NCI-H446 treated with DMSO at 0.1 percent for 48 hours (cell line): ENCODE measurements at places on chromosomes 5 and 9.

DNA sequence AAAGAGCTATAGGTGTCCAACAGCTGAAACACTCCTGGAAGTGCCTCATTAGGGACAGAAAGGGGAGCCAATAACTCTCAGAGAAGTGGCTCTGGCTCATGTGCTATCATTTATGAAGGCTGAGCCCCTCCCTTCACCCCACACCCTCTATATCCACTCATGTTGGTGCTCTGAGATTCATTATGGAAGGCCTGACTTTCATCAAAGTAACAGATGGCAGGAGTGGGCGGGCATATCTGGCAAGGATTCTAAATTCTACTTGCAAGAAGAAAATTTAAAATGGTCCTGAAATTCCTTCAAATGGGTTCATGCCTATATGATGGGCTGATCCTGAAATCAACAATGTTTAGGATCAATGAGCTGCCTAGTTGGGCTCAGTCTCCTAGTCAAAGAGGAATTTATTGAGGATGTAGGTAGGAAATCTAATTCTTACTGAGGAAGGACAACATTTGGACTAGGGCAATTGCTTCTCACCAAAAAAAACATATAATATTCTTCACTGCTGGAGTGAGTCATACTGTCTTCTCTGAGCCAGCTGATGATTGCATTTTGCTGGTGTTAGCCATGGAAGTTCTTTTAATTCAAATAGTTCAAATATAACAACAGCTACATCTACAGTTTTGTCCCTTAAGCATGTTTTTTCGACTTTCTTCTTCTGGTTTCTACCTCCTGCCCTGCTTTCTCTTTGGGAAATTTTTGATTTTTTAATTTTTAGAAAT lies 23.5 kb downstream of the NMRK1 start:
- peak; percentile 34 for DNase-seq

DNA sequence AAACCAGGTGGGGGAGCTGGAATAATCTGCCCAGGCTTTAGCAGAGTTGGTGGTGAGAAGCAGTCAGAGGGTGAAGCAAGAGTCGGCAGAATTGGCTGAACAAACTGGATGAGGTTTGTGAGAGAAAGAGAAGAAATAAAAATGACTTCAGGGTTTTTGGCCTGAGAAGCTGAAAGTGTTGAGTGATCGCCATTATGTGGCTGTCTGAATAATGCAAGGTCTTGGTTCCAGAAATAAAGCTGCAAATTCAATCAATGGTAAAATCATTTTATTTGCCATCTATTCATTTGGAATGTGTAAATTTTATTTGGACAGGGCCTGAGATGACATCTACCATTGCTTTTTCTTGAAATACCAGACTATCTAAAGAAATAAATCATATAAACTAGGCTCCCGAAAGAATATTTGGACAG lies 50.4 kb upstream of the DAB2 start:
- no peak for DNase-seq

DNA sequence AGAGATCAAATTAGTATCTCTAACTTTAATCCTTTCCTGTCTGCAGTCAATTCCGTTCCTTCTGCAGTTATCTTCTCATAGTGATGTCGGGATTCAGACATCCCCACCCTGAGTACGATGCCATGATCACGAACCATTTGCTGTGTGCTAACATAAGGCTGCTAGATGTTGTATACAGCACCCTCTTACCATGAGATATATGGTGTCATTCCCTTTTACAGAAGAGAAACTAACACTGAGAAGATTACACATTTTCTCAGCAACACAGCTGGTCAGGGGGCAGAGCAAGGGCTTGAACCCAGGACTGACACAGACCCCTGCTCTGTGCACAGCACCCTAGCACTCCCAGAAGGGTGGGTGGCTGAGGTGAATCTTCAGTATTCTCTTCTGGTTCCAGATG lies 46.9 kb upstream of the HSD17B4 start:
- no peak for DNase-seq

GRCh38 chr9:116323012-116323411 lies 169.4 kb downstream of the PAPPA start:
- DNase-seq: no peak

- DNase-seq: peak; percentile 15
Measured at GRCh38 chr9:114272739-114273431, 50.0 kb upstream of the ORM1 start.

DNA sequence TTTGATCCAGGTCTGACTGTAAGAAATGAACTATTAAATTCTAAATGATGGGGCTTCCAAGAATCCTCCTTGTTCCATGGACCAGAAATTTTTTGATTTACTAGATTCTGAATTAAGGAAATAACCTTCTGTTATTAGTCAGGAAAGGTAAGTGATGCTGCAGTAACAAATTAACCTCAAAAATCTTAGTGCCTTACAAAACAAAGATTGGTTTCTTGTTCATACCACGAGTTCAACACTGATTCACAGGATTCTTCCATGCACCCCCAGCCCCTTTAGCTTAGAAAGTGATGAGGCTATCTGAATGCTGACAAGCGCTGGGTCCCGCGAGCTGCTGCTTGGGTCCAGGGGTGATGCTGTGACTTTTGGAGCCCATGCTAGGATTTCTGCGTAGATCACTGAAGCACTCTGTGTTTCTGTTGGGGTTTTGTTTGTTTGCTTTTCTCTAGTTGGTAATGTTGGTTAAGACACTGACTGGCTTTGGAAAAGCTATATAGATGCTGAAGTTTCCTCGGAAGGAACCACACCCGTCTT lies 52.3 kb downstream of the COL15A1 start:
- no peak for DNase-seq

GRCh38 chr9:85155352-85155751 lies 485.8 kb downstream of the NTRK2 start:
- no peak for DNase-seq

- no peak for DNase-seq
Measured at GRCh38 chr5:105639068-105639467, 2031.7 kb downstream of the EFNA5 start.

DNA sequence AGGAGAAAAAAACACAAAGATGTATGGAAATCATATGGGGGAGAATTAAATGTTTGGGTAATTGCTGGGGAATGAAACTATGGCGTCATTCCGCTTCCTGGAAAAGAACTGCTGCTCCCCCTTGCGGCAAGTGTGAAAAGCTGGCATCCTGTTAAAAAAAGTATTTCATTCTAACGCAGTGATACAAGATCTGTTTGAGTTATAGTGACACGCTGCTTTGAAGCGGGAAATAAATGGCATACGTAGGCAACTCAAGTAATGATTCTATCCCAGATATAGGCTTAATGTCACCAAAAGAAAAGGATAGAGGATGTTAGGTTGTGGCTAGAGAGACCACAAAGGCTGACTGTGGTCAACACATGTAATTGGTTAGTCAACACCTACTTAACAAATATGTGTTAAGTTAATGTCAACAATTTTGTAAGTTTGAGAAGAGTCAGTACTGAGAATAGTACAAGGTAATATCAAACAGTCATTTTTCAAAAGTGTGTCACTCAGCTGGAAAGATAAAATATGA lies 70.2 kb upstream of the ALDH1A1 start:
- no peak for DNase-seq

- DNase-seq: no peak
Measured at GRCh38 chr9:135181336-135181735, 93.9 kb downstream of the OLFM1 start.

- no peak for DNase-seq
Measured at GRCh38 chr9:27528886-27529315, 713 bp downstream of the MOB3B start.

DNA sequence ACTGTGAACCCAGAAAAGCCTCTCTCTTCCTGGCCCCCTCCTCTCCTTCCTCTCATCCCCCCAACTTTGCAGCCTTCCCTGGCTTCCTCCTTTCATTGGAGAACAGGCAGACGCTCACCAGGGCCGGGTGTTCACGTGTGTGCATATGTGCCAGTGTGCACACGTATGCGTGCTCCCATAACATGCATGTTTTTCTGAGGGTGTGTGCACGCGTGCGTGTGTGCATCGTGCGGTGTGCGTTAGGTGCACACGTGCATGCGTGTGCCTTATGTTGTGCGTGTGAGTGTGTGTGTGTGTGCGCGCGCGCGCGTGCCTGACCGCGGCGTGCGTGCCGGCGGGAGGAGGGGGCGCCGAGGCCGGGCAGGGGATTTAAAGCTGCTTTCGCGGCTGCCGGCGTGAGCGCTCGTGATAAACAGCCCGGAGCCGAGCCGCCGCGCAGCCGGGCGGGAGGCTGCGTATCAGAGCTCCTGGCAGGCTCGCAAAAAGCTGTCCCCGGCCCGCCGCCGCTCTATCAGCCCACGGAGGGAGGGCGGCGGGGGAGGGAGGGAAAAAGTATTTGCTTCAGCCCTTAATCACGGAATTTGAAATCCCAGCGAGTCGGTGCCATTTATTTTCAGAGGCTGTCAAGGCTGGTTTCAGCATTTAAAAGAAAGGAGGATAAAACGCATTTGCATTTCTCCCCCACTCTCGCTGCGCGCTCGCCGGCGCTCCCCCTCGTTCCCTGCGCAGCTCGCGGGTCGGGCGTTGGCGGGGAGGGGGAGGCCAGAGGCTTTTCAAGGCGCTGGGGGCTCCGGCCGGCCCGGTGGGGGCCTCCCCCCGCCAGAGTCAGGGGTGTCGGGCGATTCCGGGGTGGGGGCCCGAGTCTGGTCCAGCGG lies 183.9 kb downstream of the C9orf50 start:
- no peak for DNase-seq

GRCh38 chr9:97564291-97565175 lies 63.1 kb downstream of the TMOD1 start:
- no peak for DNase-seq

DNA sequence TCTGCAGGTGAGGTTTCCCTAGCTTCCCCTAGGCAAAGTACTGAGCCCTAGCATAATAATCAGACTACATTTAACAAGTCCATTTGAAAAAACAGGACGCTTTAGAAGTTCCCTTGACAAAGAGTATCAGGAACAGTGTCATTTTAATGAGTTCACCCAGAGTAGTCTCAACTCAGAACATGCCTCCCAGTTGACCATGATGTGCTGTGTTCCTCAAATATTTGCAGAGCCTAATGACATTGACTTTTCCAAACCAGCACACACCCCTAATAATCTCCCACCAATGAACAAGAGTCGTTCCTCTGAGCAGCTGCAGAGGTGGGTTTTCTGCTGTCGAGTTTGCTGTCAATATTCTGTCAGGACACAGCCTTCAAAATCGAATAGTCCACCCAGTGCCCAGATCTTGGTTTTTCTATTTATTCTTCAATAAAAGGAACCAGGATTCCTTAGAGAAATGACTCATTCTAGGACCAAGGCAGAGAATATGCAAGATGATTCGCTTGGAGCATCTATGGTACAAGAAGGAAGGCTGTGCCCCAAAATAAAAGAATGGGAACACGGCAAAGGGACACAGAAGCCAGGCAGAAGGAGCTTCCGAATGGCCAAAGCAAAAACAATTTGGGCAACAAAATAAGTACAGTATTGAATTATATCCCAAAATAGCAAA lies 57.6 kb downstream of the OTULIN start:
- no peak for DNase-seq

- no peak for DNase-seq
Measured at GRCh38 chr9:20117986-20118385, 329.1 kb upstream of the SLC24A2 start.

DNA sequence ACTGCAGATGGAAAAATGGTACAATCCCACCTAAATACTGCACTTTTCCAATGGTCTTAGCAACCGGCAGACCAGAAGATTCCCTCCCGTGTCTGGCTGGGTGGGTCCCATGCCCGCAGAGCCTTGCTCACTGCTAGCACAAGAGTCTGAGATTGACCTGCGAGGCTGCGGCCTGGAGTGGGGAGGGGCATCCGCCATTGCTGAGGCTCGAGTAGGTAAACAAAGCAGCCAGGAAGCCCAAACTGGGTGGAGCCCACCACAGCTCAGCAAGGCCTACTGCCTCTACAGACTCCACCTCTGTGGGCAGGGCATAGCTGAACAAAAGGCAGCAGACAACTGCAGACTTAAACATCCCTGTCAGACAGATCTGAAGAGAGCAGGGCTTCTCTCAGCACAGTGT lies 221.6 kb upstream of the CTNND2 start:
- no peak for DNase-seq

DNA sequence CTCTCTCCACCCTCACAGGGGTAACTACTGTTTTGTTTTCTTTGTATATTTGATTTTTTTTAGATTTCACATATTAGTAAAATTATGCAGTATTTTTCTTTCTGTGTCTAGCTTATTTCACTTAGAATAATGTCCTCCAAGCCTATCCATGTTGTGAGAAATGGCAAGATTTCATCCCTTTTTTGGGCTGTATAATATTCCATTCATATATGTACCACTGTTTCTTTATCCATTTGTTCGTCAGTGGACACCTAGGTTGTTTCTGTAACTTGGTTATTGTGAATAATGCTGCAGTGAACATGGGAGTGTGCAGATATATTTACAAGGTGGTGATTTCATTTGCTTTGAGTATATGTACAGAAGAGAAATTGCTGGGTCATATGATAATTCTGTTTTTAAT lies 144.0 kb upstream of the CHD1 start:
- DNase-seq: no peak

DNA sequence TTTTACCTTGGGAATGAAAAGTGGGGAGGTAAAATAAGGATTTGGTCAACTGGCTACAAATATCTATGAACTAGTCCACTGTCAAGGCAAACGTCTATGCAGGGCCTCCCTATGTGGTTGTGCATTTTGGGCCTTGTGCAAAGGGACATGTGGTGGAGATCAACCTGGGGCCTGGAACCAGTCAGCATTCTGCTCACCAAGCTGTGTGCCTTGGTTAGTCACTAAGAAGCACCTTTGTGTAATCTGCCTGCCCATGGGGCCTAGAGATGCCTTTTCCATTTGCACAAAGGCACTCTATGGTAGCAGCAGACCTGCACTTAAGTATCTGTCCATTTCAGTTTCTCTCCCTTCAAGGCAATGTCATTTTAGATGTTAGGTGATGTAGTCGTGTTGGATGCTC lies 184.0 kb downstream of the GNAQ start:
- DNase-seq: no peak

- no peak for DNase-seq
Measured at GRCh38 chr9:126093771-126094170, 232.9 kb upstream of the MVB12B start.

GRCh38 chr5:32767948-32768467 lies 56.9 kb downstream of the NPR3 start:
- DNase-seq: no peak
